Sciatic nerve (tissue), 2 donors: ENCODE measurements at places on chromosomes 1 and 21.

- no peak for DNase-seq
Observed at GRCh38 chr1:67228791-67229190, 62.5 kb downstream of the IL23R start.

DNA sequence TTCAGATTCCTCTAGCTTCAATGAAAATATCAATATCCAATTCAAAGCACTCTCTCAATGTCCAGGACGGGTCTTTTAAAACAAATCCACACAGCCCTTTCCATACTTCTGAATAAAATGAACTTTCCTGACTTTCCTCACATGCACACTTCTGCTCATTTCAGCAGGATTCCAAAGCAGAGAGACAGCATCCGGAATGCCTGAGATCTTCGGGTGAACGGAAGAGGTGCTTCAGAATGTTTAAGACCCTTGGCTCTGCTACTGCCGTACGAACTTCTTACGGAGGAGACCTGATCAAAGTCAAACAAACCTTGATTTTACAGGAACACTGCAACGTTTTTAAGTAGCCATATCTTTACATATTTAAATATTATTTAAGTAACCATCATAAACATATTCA is 245.7 kb downstream of the PTBP2 start:
- DNase-seq = no peak

- DNase-seq = no peak
Observed at GRCh38 chr1:94143809-94144176, 22.8 kb upstream of the ABCA4 start.

DNA sequence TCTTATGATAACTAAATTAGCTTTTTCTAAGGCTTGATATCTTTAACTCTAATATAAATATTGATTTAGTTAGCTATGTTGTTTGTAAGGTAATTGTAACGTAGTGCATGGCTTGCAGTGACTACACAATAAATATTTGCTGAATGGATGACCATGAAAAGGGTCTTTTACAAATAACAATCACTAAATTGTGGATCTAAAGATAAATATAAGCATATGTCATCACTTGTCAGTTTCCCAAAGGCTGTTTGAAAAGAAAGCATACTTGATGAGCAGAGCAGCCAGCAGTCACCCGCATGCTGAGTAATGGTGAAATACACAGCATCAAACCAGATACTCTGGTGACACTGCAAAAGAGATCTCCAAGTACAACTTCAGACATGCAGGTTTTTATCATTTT is 92.5 kb upstream of the FMN2 start:
- DNase-seq = no peak

- no peak for DNase-seq
Observed at GRCh38 chr1:243431591-243431990, 175.8 kb downstream of the SDCCAG8 start.
